C1 segment of cervical spinal cord (tissue), 14 donors: ENCODE measurements at places on chromosomes 16 and 17.

DNA sequence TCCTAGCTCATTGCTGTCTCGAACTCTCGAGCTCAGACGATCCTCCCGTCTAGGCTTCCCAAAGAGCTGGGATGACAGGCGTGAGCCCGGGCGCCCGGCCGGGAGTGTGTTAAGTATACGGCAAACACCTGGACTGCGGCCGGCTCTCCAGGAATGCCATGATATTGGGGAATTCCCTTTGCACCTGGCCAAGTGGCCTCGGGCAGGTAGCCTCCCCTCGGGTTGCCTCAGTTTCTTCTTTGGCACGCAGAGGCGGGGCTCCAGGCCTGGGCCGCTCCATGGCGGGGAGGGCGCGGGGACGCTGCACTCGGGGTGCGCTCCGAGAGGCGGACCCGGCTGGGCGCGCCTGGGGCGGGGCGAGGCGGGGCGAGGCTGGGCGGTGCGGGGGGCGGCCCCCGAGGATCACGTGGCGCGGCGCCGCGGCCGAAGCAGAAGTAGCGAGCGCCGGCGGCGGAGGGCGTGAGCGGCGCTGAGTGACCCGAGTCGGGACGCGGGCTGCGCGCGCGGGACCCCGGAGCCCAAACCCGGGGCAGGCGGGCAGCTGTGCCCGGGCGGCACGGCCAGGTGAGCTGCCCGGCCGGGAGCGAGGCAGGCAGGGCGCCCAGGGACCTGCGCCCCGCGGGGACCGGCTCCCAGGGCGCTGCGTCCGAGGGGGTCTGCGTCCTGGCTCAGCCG, at the start of gene PLCG2:
Gene PLCG2, plus strand, starts transcription at position 431 of the 675 bp plus-strand sequence. CDS start 6,699 bp downstream, outside the sequence.
- DNase-seq: no peak

- no peak for DNase-seq
These were observed 6.4 kb downstream of the KDM6B start for GRCh38 chr17:7840441-7840840.

DNA sequence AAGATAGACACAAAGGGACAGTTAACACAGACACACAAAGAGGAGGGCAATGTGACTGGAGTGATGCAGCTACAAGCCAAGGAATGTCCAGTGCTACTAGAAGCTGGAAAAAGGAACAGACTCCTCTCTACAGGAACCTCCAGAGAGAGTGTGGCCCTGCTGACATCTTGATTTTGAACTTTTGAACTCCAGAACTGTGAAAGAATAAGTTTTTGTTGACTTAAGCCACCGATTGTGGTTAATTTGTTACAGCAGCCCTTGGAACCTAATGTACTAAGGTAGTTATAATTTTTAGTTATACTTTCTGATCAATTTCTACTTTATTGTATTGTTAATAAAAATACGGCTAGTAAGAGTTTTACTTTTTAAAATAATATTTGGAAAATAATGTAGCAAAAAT, 129.1 kb downstream of the MYO1D start:
- no peak for DNase-seq

DNA sequence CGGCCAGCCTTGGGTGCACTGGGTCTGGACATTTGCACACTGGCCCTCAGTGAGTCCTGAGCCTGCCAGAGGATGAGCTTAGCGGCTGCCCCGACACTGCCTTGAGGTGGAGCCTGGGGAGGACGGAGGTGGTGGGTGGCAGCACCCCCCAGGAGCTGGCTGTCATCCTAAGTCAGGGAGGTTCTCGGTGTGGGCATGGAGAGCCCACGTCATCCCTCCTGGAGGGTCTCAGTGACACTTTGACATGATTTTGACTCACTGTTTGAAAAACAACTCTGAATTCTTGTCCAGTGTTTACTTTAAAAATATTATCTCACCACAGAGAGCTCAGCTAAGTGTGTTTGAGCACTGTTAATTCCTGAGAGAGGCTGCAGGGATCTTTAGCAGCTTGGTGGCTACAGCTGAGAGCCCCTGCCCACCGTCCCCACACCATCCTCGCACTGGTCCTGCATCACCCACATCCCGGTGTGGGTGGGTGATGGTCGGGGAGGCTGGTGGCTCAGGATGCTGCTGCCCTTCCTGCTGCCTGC, 63.1 kb downstream of the BANP start:
- DNase-seq: no peak

GRCh38 chr17:77064598-77064997, 76.2 kb upstream of the SEC14L1 start:
- no peak for DNase-seq
